GM04503 (cell line): ENCODE measurements at places on chromosomes 16 and 17.

DNA sequence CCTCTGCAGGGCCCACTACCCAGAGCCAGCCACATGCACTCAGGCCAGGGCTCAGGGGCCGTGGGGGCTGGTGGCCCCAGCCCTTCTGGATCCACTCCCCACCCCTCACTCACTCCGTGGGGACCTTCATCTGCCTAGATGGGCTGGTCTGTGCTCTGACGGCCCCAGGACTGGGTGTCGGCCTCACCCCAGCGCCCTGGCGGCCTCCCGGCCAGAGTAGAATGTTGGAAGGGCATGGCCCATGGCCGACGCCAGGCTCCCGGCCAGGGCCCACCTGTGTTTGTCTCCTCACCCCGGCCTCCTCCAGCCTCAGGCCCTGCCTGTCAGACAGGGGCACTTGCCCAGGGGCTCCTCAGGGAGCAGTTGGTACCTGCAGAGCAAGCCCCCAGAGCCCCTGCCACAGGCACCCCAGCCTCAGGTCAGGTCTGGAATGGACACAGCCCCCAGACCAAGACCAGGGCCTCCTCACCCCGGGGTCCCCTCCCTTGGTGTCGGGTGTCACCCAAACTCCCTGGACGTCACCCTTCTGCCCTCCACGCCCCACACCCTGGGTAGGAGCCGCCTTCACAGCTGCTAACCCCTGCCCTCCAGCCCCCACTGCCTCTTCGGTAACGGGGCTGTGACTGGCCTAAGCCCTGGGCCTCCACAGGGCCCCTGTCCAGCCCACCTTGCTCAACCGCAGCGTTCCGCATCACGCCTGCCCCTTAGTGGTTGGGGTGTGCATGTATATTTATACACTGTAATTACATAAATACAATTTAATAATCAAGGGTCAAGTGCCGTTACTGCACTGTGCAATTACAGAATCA, 3.0 kb upstream of the CDH15 start:
- DNase-seq, result no peak

GRCh38 chr16:71406724-71407123, 35.1 kb downstream of the TLE7 start:
- no peak for DNase-seq

DNA sequence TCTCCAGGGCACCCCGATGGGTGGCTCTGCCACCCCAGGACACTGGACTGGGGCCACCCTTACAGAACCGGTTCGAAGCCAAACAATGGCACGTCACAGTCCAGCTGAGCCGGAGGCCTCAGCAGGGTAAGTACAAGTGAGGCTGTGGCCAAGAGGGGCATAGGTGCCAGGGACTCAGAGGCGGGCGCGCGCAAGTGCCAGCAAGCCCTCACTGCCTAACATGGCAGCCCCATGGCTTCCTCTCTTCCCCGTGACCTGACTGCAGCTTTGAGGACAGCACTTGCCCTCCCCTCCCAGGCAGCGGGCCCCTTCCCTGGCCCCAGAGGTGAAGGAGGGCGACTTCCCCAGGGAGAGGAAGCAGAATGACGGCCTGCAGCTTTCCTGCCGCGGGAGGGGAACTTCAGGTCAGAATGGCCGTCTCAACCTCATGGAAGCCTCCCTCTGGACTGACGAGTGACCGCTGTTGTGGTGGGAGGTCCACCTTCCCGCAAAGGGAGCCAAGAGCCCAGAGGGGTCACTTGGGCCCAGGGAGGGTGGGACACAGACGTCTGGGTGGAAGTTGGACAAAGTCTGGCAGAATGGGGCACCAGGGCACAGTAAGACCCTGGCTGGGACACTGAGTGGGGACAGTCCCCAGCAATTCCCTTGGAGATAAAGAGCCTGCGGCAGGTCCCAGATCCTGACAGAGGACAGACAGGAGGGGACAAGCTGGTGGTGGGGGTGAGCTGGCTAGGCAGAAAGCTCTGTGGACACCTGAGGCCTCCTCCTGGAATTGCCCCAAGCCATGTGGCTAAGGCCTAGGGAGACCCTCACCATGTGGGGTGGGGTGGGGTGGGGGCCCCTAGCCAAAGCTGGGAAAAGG, 52.1 kb upstream of the TOB1 start:
- DNase-seq, result no peak

- no peak for DNase-seq
These were observed 134.2 kb downstream of the USP22 start for GRCh38 chr17:20908313-20909267.

DNA sequence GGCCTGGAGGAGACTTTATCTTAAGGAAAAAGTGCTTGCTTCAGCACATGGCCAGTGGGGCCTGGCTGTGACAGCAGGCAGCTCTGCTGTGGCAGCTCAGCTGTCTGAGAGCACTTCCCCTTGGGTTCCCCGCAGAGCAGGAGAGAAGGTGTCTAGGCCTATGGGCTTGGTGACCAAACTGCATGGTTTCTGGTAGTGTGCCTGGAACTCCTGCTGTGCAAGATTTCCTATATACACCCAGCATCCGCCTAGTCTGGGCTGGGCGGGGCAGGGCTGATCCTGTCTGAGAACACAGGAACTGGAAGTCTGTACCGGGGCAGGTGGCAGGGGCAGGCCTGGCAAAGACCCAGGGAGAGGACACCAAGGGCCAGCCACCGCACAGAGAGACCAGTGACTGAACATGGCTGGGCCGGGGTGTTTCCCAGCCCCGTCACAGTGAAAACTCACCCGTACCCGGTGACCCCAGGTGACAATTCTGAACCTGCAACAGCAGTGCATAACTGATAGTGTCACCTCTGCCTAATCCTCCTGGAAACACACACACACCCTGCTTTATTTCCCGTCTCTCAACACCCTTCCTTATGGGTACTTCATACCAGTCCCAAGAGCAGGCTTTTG, 39.3 kb downstream of the CHD9 start:
- no peak for DNase-seq

- no peak for DNase-seq
These were observed 948.7 kb downstream of the KCNJ2 start for GRCh38 chr17:71118039-71118438.

DNA sequence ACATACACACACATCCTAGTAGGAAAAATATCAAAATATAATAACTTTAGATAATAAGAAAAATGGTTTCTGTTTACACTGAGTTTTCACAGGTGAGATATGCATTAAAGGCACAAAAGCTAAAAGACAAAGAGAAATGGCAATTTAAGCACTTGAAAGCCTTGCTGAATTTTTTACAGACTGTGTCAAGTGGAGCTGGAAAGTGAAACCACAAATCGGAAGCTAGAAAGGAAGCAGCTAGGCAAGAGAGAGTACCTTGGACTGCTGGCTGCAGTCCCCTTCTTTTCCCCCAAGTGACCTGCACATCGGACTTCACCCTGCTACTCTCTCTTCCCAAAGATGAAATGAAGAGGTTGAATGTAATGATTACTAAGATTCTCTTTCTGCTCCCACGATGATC, 135.1 kb downstream of the CDH13 start:
- no peak for DNase-seq

DNA sequence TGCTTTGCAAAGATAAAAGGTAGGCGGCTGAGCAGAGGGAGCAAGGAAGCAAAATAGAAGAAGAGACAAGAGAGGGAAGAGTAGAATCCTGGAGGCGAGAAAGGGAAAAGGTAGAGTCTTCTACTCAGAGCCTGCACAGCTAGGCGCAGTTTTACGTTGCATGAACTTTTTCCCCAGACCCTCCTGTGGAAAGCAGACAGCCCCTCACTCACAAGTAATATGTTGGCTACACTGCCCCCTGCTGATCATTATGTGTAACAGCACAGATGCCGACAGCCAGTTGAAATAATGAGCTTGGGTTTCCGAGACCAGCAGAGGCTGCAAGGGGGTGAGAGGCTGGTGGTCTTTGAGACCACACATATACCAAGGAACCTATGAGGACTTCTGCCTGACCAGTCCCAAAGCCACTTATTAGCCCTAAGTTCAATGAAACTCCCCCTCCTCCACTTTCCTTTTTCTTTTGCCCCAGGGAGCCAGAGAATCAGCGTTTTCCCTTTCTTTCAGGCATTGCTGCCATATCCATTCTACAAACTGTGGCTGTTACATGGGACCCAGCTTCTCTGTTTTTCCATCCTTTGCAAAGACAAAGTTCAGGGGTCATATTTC, 22.5 kb upstream of the CMTR2 start:
- no peak for DNase-seq

GRCh38 chr17:17358060-17358751, 55.0 kb downstream of the NT5M start:
- no peak for DNase-seq

DNA sequence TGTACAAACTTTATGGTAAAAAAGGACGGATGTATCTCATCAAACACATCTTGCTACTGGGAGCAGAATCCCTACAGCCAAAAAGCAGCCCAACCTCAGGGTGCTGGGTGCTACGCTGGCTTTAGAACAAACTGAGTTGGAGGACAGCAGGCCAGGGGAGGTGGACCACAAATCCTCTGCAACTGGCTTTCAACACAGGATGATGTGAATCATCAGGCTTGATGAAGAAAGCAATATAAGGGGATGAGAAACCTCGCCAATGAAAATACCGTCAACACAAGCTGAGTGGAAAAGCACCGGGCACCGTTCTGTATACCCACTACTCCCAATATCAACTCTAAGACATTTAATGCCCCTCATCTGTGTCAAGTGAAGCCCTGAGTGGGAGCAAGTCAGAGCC, 14.3 kb downstream of the HBQ1 start:
- DNase-seq, result no peak

GRCh38 chr16:88613911-88614817, 24.2 kb upstream of the IL17C start:
- DNase-seq, result no peak

GRCh38 chr16:14486520-14487303, 143.3 kb downstream of the PARN start:
- peak; percentile 91 for DNase-seq

DNA sequence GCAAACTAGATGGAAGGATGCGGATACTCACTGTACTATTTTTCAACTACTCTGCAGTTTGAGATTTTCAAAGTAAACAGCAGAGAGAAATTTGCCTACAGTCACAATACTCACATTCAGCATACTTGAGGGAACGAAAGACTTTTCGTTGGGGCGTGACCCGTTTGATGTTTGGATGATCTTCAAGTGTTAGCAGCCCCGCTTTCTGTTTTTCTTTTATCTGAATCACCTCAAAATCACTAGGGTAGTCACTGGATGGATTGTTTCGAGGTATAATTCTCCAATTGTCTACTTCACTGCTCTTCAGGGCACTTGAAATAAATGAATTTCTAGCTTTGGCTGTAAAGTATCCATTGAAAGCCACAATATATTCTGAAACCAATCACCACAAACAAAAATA, 17.8 kb downstream of the MBTPS1 start:
- no peak for DNase-seq

DNA sequence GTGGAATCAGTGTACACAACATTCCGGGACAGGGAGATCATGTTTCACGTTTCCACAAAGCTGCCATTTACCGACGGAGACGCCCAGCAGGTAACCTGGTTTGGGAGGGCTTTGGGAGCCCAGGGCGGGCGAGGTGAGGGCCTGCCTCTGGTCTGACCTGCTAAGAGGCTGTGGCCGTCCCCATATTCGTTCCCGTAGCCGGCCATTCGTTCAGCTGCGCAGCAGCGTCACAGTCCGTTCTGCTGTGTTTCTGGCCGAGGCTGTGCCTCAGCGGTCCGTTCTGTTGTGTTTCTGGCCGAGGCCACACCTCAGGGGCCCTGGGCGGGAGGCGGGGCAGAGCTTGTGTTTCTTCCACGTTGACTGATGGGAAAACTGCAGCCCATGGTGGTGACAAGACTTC, 68.0 kb downstream of the OR1D5 start:
- DNase-seq, result no peak

- DNase-seq, result no peak
These were observed 826 bp upstream of the MPO start for GRCh38 chr17:58281511-58282011.

DNA sequence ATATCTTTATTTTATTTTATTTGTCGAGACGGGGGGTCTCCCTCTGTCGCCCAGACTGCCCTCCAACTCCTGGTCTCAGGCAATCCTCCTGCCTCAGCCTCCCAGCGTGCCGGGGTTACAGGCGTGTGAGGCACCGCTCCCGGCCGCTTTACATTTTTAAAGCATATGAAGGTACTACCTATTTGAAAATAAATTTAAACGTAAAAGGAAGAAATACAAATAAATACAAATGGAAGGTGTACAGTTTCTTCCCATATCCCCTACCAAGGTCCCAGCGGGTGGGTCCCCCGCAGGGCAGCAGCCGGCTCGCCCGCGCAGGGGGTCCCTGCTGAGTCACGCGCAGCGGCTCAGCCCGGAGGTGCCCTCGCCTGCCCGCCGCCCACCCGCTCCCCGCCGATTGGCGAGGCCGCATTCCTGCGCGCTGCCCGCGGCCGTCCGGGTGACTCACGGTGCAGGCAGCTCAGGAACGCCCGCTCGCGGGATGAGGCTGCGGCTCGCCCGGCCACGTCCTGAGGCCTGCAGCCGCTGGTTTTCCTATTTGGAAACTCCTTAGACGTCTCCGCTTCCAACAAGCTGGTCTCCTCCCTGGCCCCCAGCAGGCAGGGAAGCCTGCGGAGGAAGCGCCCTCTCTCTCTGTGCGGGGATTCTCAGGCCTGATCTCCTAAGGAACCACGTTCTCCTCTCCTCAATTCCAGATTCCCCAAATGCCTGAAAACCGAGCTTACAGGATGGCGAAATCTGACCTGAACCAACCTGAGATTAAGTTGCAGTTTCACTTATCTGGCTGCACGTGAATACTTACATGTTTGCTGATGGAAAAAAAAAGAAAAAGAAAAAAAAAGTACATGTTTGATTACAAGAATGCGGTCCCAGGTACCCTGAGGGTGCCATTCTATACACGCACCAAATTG, 54.8 kb upstream of the MAP3K14 start:
- DNase-seq, result peak; percentile 86

GRCh38 chr16:1308036-1308976, 1.1 kb upstream of the UBE2I start:
- DNase-seq, result no peak

- DNase-seq, result no peak
These were observed 16.8 kb downstream of the PDK2 start for GRCh38 chr17:50111673-50112655.

DNA sequence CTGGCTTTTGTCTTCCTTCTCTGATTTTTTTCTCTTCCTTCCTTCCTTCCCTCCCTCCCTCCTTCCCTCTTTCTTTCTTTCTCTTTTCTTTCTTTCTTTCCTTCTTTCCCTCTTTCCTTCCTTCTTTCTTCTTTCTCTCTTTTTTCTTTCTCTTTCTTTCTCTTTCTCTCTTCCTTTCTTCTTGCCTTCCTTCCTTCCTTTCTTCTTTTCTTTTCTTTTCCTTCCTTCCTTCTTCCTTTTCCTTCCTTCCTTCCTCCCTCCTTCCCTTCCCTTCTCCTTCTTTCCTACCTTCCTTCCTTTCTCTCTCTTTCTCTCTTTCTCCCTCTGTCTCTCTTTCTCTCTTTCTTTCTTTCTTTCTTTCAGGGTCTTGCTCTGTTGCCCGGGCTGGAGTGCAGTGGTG, 54.4 kb downstream of the SCNN1G start:
- no peak for DNase-seq

GRCh38 chr16:17395849-17396480, 74.8 kb downstream of the XYLT1 start:
- DNase-seq, result no peak

GRCh38 chr16:2428051-2428783, 1.0 kb upstream of the CCNF start:
- no peak for DNase-seq
